ENCODE measurements at places on chromosomes 5 and 9. TPM values are rescaled to one million over a fixed set of nuclear protein-coding genes. Genes with fewer than 3 reads are reported as not detected.

GRCh38 chr9:38442473-38443096 is 18.3 kb upstream of the IGFBPL1 start:
- no peak for DNase-seq

DNA sequence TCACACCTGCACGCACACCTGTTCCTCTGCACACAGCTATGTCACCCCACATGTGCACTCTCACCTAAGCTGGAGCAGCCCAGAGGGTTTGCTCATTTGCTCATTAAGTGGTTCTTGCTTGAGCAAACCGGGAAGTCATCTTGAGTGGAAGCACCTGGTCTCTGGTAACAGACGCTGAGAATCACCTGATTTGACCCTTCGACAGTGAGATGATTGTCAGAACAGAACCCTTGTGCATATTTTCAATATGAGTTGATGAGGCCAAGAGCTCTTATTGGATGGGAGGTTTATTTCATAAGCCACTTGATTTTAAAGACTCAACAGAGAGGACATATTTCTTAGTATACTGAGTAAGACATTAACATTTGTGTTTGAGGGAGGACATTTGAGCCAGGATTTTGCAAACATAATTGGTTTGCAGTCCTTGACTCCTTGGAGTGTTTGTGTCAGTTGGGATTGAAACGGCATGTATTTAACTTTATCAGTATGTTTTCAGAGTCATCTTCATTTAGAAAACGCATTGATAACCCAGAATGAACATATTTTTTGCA is 22.1 kb upstream of the LPCAT1 start:
- peak; percentile 83 for DNase-seq

DNA sequence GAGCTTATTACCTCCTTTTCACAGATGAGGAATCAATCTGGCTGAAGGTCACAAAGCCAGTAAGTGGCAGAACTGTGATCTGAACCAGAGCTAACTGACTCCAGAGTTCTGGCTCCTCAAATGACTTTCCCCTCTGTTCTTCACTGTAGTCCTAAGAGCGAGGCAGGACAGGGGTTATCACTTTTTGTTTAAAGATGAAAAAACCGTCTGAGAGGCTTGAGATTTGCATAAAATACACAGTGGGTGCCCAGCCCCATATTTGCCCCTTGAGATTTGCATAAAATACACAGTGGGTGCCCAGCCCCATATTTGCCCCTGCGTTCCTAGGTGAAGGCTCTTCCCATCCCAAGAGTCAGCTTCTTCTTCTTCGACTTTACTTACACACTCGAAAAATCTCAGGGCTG is 667 bp downstream of the FBXO10 start:
- no peak for DNase-seq

The KLF4 gene
- 34.7 TPM for total RNA-seq

The ZNF658 gene
- 7.4 TPM for total RNA-seq

The CATSPER3 gene
- 0.36 TPM for total RNA-seq

DNA sequence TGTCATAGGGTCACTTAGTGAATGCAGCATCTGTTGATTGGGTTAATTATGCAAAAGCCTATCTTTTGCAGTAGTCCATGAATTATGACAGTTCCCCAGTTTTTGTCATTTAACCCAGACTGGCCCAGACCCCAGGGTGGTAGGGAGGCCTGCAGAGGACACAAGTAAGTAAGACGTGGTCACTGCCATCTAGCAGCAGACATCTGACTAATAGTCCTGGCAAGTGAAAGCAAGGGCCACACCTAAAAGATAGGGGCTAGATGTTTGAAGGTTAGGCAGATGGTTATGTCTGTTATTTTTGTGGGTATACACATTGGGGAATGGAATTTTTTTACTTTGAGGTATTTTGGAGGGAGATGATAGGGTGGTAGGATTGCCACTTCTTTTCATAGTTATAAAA is 48.0 kb downstream of the RAB14 start:
- DNase-seq = no peak

DNA sequence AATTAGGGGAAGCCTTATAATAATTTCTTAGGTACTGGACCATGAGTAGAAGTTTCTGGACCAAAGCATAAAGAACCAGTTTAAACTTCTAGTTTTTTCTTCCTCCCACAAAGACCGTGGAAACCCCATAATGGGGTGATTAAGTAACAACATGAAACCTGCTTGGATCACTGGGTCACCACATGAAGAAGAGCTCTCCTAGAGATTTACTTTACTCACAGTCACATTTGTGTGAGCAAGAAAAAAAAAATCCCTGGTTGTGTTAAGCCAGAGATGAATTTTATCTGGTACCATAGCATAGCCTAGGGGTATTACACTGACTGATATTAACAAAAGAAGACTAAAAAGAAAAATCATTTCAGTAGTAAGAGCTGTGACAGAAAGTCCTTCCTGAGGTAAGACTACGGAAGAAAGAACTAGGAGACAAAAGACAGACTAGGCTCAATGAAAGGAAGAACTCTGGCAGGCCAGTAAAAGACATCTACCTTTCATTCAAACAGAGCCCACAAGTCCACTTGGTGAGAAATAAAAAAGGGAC is 15.2 kb downstream of the OTP start:
- peak; percentile 78 for DNase-seq

DNA sequence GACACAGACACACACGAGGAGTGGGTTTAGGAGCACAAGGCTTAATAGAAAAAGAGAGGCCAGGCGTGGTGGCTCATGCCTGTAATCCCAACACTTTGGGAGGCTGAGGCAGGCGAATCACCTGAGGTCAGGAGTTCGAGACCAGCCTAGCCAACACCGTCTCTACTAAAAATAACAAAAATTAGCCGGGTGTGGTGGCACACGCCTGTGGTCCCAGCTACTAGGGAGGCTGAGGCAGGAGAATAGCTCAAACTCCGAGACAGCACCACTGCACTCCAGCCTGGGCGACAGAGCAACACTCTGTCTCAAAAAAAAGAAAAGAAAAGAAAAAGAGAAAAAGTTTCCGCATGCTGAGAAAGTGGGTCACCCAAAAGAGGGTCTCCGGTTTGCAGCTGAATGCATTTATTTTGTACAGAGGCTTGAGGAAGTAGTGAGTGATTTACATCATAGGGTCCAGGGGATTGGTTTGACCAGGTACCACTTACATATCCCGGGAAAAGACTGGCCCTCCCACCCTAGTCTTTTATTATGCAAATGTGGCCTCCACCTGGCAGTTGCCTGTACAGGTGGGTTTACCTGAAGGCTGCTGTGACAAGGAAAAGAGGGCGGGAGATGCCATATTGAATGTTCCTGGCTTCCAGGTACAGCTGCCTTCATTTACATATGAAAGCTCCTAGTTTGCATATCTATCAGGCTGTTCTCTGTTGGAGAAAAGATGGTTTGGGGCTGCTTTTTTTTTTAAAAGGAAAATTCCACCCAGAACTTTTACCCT is 366.2 kb upstream of the GRAMD2B start:
- no peak for DNase-seq

The COL5A1 gene
- 801 TPM for total RNA-seq

GRCh38 chr9:95880021-95880690 is 4.7 kb downstream of the ERCC6L2 start:
- DNase-seq = peak; percentile 73

DNA sequence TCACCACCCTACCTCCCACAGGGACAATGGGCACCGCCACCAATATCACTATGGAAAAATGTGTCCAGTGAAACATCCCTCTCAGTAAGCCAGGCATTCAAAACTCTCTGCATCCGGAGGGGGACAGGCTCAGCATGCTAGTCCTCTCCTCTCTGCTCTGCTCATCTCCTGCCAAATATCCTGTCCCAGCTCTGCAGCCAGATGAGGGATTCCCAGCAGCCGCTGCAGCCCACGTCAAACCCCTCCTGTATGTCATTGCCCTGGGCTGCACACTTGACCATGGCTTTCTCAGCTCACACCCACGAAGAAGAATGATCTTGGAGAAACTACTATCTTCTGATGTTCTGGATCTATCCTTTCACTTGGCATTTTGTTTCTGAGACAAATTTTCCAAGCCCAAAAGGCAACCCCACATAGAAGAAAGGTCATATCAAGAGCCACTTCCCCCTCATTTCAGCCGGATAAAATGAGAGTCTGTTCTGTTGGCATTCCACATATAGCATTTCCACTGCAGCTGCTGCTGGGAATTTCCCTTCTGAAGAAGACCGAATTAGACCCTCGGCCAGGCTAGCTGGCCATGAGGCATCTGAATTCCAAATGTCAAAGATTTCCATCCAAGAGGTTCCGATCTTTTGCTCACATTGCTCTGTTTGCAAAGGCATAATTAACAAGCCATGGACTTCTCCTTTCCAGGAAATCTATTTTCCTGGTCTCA is 338.0 kb downstream of the ACTL7B start:
- DNase-seq = no peak

- peak; percentile 93 for DNase-seq
These were observed 70.3 kb downstream of the COL27A1 start for GRCh38 chr9:114225561-114226212.

DNA sequence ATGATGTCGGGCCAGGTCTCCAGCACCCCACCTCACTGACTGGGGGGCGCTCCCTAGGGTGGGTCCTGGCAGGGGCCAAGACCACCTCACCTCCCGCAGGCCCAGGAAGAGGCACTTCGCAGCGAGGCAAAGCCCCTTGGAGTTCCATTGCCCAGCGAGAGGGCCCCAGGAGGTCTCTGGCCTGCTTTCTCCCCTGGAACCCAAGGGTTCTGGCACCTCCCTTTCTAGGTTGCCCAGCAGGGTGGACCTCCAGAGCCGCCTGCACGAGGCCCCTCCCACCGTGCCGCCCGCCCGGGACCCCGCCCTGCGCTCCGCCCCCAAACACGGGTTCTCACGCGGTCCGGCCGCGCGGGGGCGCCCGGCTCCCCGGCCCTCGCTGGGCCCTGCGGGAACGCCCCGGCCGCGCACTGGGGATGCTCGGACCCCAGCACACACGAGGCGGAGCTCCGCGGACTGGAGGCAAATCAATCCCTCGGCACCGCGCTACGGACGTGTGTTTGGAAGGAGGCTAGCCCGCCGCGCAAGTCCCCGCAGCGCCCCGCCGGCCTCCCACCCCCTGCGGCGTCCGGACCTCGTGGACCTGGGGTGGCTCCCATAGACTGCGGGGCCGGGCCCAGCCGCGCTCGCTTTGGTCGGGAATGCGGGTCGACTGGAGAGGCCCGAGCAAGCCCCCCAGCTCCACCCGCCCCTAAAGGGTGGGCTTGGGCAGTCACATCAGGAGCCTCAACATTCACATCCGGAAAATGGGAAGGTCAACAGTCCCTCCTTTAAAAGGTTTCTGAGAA is 99.5 kb upstream of the LMX1B start:
- DNase-seq = peak; percentile 97

The KIF27 gene
- total RNA-seq = 6.2 TPM

The BHMT2 gene
- 12.1 TPM for total RNA-seq

The SPINK5 gene
- total RNA-seq = not detected

The DOCK8 gene
- total RNA-seq = under 0.01 TPM
